T-helper 17 cell (primary cell): ENCODE measurements at places on chromosomes 3 and 15.

GRCh38 chr3:39428745-39429201, 22.3 kb downstream of the RPSA start:
- DNase-seq = no peak

- no peak for DNase-seq
These were observed 44.5 kb upstream of the CCNL1 start for GRCh38 chr3:157204431-157204830.

DNA sequence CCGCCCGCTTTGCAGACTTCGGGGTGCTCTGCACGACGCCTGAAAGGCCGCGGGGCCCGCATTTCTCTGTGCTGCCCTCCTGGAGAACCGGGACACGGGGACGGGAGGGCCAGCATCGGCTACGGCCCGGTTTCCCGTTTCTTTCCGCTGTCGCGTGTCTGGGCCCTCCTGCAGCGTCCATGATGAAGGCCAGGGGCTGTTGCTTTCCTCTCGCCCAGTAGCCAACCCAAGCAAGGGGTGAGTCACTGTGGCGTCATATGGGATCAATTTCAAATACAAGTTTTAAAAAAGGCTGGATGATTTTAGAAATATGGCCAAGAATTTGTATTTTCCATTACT, 435 bp downstream of the SLC35G2 start:
- no peak for DNase-seq

- no peak for DNase-seq
These were observed 1.8 kb upstream of the ZNF385D start for GRCh38 chr3:21752749-21753347.
